ENCODE measurements at places on chromosomes 12 and 14.

DNA sequence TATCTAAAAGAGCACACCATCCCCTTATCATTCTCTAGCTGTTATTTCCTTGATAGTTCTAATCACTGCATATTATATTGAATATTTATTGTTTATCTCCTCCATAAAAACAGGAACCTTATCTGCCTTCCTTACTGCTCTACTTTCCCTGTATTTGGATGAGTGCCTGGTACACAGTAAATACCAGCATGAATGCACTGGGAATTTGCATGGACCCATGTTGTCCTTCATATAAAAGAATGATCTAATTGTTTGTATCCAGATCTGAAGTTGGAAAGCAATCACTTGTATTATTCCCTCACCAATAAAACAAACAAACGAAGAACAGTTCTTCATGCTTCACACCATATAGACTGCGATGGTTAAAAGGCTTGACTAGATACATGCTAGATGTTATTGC, 15.3 kb upstream of the CNOT2 start:
- no peak for DNase-seq

- no peak for DNase-seq
Observed at GRCh38 chr14:46988312-46988711, 336.7 kb upstream of the RPL10L start.

DNA sequence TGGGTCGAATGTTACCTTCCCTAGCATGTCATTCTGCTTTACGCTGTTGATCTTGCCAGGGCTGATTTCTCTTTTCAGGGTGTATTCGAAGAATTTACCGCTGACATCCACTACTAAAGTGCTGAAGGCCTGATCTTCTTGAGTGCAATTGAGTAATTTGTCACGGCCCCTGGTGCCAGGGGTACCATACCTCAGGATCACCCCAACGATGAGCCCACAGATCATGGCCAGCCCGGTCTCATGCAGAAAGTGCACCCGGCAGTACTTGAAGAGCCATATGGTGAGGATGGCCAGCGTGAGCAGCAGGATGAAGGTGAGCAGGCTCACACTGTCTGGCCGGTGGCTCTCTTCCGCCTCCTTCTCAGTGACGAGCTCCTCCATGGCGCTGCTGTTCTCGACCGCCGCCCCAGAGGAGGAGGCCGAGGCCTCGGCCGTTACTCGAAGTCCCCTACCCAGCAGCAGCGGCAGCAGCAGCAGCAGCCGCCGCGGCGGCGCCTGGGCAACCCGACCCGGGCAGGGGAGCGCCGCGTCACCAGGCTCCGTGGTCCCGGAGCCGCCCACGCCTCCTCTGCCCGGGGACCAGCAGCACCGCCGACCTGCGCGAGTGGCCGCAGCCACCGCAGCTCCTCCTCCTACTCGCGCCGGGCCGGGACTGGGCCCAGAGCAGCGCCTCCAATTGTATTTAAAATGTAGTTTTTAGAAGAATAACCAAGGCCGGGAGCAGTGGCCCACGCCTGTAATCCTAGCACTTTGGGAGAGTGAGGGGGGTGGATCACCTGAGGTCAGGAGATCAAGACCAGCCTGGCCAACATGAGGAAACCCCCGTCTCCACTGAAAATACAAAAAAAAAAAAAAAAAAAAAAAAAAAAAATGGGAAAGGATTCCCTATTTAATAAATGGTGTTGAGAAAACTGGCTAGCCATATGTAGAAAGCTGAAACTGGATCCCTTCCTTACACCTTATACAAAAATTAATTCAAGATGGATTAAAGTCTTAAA, 58.5 kb upstream of the TMPO start:
- DNase-seq = no peak

DNA sequence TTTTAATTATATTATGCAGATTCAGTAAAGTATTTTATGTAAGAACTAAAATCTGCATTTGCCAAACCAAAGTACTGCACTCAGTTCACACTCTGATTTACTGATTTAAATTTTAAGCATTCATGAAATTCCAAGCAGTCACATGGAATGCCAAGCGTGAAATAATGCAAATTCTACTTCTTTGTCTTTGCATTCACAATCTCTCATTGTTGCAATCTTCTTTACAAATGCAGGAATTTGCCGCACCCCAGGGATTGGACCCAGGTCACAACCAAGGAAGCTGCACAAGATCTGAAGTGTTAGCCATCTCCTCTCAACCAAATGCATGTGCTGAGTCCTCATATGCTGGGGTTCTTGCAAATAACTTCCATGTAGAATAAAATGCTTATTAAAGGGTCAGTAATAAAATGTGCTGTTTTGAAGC, 71.9 kb downstream of the TUNAR start:
- DNase-seq = no peak

GRCh38 chr14:68937471-68938270, 41.4 kb downstream of the ACTN1 start:
- peak; percentile 31 for DNase-seq

- peak; percentile 75 for DNase-seq
Observed at GRCh38 chr14:99035712-99036610, 236.0 kb downstream of the BCL11B start.

DNA sequence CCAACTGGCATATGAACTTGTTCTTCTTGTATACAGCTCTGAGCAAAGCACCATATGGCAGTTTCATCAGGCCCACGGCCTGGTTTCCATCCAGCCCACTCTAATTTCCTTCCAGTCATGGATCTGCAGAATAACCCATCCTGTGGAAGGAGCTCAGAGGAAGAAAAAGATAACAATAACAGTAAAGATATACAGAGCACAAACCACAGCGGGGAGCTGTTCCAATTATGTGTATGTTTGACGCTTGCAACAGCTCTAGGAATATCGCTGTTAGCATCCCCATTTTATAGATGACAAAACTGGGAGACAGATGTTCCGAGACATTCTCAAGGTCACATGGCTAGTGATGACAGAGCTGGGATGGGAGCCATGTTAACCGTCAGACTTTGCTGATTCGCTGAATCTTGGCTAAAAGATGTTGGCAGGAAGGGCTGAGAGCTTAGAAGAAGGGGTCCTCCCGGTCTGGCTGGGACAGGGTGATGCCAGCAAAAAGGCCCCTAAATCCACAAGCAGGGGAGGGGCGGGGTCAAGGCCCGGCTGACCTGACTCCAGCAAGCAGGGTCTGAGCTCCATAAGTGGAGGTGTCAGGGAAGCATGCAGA, 34.4 kb upstream of the CIPC start:
- DNase-seq = no peak

GRCh38 chr12:2893007-2893406, 2.3 kb downstream of the TULP3 start:
- no peak for DNase-seq

- DNase-seq = no peak
Observed at GRCh38 chr12:6369916-6370575, 5.3 kb downstream of the SCNN1A start.

- DNase-seq = no peak
Observed at GRCh38 chr12:102484017-102484416, 3.7 kb upstream of the IGF1 start.

- no peak for DNase-seq
Observed at GRCh38 chr14:26163761-26164160, 434.1 kb downstream of the NOVA1 start.

- DNase-seq = no peak
Observed at GRCh38 chr14:86153480-86153879, 623.5 kb downstream of the FLRT2 start.

DNA sequence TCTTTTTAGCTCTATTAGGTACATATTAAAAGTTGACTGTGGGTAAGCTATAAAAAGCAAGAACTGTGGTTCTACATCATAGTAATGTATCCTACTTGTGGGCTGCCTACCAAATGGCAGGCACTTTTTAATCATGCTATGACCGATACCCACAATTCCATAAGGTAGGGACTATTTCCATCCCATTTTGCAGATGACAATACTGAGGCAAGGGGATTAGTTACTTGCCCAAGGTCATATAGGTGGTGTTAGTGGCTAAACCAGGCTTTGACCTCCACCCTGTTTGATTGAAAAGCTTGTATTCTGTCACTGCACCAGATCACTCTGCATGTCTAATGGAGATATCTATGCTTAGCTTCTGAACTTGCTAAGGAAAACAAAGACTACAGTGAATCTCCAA, 151.9 kb downstream of the SSPN start:
- DNase-seq = no peak

- DNase-seq = no peak
Observed at GRCh38 chr12:17333287-17333686, 727.3 kb upstream of the LMO3 start.

GRCh38 chr12:12331244-12331771, 18.7 kb downstream of the MANSC1 start:
- DNase-seq = no peak

DNA sequence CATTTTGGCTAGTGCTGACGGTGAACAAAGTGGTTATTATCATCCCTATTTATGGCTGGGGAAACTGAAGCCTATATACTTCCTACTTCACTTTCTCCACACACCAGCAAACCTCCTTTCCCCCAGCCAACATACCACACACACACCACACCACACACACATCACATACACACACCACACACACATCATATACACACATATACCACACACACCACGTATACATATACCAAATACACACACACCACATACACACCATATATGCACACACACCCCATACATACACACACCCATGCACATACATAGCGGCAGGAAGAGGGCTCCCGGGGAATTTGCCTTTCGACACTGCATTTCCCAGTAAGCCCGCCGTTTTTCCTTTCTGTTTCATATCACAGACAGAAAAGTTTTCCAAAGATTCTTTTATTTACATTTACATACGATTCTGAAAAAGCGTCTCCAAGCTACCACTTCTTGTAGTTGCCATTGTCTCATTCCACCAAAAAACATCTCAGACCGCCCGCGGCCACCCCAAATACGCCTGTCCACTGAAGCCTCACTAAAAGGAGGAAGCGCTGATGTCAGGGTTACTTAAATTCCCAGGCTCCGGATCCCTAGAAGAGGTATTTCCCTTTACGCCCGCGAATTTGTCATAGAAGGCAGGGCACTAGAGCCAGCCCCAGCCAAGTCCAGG, 823 bp upstream of the RAB5B start:
- peak; percentile 31 for DNase-seq

DNA sequence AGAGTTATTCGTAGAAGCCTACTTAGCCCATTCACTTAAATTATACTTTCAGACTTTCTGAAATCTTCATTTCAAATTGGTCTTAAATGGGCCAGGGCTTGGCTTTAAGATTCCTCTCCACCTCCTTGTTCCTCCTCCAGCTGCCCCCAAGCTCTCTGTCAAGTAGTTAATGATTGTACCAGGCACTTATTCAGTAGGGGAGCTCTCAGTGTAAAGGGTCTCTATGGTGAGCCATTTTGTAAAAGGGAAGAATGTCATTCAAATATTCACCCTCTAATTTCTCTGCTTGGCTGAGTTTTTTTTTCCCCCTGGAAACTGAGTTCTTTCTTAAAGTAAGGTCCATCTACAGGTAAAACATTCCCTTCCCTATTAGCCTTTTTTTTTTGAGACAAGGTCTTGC, 96.6 kb downstream of the SUDS3 start:
- DNase-seq = no peak

- no peak for DNase-seq
Observed at GRCh38 chr14:70926235-70926830, 19.1 kb downstream of the PCNX1 start.
